ENCODE measurements at places on chromosomes 7 and 10.

DNA sequence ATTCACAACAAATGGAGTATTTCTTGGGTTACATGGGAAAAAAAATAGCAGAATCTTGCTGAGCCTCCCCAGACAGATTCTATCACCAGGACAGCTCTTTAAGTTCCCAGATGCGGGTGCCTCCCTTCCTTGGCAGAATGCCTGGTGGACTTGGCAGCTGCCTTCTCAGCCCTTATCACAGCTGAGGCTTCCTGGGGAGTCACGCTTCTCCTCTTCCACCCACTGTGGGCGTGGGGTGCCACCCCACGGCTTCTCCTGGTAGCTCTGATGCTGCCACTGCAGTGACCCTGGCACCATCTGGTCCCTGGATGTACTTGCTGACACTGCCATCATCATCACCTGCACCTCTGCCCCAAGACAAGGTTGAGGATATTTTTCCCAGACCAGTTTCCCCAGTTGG lies 16.2 kb upstream of the NME8 start:
- DNase-seq: peak; percentile 18

GRCh38 chr7:131238347-131238931 lies 89.2 kb upstream of the MKLN1 start:
- peak; percentile 39 for DNase-seq

GRCh38 chr7:5424749-5425506 lies 1.3 kb upstream of the TNRC18 start:
- DNase-seq: no peak

- DNase-seq: no peak
Observed at GRCh38 chr7:18684916-18685315, 189.4 kb downstream of the HDAC9 start.

GRCh38 chr10:178208-178607 lies 43.0 kb downstream of the ZMYND11 start:
- peak; percentile 27 for DNase-seq

GRCh38 chr10:109861081-109861480 lies 62.2 kb downstream of the XPNPEP1 start:
- no peak for DNase-seq

DNA sequence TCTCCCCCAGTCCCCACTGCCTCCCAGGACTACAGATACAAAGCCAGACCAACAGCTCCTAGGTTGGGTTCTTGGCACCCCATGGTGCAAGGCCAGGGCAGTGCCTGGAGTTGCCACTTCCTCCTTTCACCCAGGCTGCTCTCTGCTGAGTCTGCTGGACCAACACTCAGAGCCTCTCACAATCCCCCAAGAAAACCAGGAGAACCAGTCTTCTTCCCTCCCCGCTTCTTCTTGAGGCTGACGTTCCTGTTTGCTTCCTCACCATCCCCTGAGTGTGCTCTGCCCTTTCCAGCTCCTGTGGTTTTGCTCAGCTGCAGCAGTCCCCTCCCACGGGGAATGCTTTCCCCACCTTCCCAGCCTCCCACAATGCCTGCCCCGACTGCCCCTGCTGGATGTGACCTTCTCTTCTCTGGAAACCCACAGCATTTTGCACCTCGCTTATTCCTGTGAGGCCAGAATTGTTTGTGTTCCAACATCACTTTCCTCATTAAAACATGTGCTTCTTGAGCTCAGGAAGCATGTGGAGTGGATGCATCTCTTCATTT lies 89.9 kb downstream of the GOLGA7B start:
- DNase-seq: no peak

DNA sequence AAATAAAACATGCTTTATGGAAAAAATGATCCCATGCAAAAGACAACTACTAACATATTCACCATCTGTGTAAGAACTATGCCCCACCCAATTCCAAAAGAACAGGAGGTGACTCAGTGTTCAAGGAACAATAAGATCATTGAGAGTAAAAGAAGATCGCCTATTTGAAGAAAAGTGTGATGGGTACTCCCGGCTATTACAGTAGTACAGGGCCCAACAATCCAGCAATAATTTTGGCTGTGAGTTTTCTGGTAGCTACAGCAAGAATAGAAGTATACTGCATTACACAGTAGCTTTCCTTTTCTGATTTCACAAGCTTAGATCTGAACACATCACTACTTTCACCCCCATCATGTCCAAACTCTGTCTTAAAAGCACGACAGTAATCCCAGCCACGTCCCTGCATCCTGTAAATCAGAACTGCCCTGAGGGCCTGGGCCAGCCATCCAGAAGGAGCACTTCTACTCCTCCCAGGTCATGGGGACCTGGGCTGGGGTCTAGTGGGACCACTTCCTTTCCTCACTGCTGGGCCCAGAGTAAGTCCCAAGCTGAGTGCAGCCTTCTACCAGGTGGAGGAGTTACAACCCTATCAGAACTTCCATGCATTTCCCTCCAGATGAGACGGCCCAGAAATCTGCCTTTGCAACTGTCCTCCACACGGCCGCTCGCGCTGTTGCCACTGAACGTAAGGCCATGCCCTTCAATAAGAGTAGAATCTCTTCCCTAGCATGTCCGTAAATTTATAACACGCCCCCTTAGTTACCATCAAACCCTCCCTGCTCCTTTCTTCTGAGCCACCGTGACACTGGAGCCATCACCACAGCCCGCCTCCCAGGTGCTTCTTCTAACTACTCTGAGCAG lies 7.9 kb downstream of the ESYT2 start:
- DNase-seq: peak; percentile 64

DNA sequence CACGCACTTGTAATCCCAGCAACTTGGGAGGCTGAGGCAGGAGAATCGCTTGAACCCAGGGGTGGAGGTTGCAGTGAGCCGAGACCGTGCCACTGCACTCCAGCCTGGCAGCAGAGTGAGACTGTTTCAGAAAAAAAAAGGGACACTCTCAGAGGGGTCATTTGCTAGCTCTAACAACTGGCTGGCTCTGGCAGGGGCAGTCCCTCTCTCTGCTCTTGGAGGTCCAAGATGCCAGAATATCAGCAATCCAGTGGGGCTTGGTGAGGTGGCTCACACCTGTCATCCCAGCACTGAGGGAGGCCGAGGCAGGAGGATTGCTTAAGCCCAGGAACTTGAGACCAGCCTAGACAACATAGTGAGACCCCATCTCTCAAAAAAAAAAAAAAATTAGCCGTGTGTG lies 2.5 kb upstream of the PILRA start:
- no peak for DNase-seq

GRCh38 chr7:120732256-120732655 lies 125.7 kb downstream of the TSPAN12 start:
- no peak for DNase-seq

GRCh38 chr7:72754312-72754711 lies 73.7 kb downstream of the TYW1B start:
- DNase-seq: no peak

- DNase-seq: no peak
Observed at GRCh38 chr10:95403700-95404461, 113.1 kb upstream of the PDLIM1 start.
